ENCODE measurements at places on chromosomes 11 and 22.

DNA sequence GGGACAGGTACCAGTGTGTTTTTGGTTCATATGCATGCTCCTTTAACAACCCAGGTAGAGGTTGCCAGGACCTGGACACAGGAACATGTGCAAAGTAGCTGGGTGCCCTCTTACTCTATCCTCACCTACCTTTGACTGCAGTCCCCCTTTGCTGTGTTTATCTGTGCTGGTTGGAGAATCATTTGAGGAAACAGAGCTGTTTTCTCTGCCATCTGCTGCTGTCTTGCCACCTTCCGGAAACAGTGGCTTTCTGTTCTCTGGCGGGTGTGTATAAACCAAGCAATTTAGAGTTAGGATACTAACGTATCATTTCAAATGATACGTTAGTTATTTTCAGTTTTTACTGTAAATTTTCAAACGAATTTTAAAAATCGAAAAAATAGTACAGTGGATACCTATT, 171.9 kb upstream of the TTC12 start:
- no peak for DNase-seq

GRCh38 chr22:24502034-24502433, 6.9 kb downstream of the UPB1 start:
- DNase-seq = no peak

GRCh38 chr11:112523477-112523876, 262.8 kb upstream of the PLET1 start:
- DNase-seq = no peak

GRCh38 chr11:117911694-117912093, 17.5 kb downstream of the TMPRSS13 start:
- DNase-seq = no peak

DNA sequence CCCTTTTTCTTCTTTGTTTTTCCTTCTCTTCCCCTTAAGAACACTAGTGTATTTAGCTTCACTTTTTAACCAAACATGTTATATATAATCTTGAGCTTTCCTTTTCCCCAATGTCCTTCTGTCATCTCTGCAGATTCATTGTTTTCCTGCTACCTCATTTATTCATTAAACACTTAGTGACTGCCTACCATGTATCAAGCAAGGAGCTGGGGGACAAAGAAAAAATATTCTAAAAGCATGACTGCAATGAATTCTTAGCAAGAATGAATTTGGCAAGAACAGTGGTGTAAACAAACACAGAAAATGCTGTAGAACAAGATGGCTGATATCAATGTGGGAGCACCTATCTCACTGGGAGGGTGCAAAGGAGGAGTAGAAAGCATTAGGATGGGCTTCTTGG, 247.0 kb upstream of the CCDC90B start:
- DNase-seq = no peak

DNA sequence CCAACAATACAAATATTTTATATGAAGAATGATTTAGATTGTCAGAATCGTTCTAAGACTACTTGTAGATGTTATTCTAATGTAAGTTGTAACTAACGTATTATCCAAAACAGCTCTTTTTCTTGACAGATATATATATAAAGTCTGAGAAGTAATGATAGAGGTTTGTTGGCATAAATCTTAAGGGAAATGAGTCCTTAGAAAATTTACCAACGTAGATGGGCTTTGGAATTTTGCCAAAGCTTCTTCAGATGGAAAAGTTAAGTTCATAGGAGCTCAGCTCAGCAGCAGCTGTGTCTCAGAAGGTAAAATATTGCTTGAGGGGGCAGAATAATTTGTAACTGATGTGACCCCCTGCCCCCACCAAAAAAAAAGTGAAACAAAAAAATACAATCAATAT, 66.7 kb downstream of the BID start:
- no peak for DNase-seq

GRCh38 chr11:68257477-68258362, 14.1 kb downstream of the C11orf24 start:
- no peak for DNase-seq

GRCh38 chr11:116123739-116124138, 619.5 kb upstream of the CADM1 start:
- no peak for DNase-seq

- DNase-seq = no peak
These were observed 165.1 kb downstream of the CEP164 start for GRCh38 chr11:117492578-117493251.

All from GM04503 (cell line).